Tibial artery (tissue), 4 donors: ENCODE measurements at places on chromosomes 5 and 9.

- no peaks in the 10 kb centered on the region for H3K4me1 ChIP-seq
- no peak for DNase-seq
- no peaks in the 10 kb centered on the region for H3K27me3 ChIP-seq
- no peak overlapping the region for H3K27ac ChIP-seq
Measured at GRCh38 chr5:132987531-132988408, 24.3 kb upstream of the AFF4 start.

DNA sequence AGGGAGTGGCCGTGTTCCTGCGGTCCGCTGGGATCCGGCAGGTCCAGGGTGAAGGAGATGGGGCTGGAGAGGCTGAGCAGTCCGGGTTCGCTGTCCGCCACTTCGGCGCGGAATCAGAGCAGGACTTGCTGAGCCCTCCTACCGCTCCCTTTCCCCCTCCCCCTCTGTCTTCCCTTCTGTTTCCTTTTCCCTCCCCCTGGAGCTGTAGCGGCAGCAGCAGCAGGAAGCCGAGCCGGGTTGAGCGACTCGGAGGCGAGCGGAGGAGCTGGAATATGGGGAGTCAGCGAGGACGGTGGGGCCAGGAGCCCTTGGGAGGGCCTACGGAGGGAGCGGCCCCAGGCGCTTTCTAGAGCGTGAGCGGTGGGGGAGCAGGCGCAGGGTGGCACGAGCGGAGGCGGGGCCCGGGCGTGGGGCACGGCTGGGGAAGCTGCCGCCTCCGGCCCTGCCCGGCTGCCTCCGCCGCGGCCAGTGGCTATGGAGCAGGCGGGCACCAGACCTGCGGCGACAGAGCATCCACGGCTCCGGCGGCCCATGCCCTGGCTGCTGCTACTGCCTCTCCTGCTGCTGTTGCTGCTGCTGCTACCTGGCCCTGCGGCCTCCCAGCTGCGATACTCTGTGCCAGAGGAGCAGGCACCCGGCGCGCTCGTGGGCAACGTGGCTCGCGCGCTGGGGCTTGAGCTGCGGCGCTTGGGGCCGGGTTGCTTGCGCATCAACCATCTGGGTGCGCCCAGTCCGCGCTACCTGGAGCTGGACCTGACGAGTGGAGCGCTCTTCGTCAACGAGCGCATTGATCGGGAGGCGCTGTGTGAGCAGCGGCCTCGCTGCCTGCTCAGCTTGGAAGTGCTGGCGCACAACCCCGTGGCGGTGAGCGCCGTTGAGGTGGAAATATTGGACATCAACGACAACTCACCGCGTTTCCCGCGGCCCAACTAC lies at the start of gene PCDHAC2:
Gene PCDHAC2 (plus strand): TSS at position 184 of the 933 bp plus-strand sequence. CDS start 291 bp downstream, at position 475.
- H3K4me1 ChIP-seq: no peaks in the 10 kb centered on the region
- H3K27me3 ChIP-seq: no peaks in the 10 kb centered on the region
- peak within 1 kb of the TSS; percentile 53 for H3K4me3 ChIP-seq
- no peaks in the 10 kb centered on the region for H3K36me3 ChIP-seq
- H3K27ac ChIP-seq: no peak within 1 kb of the TSS

- H3K27me3 ChIP-seq: no peaks in the 10 kb centered on the region
- no peak for DNase-seq
- no peaks in the 10 kb centered on the region for H3K4me1 ChIP-seq
- no peak overlapping the region for H3K27ac ChIP-seq
- H3K36me3 ChIP-seq: peaks cover 35% of the 10 kb centered on the region
- H3K4me3 ChIP-seq: no peak overlapping the region
Measured at GRCh38 chr5:113031104-113031503, 54.5 kb downstream of the DCP2 start.

GRCh38 chr5:122870219-122870856 lies 24.9 kb downstream of the SNX24 start:
- no peak for DNase-seq
- no peak overlapping the region for H3K4me3 ChIP-seq
- H3K36me3 ChIP-seq: no peaks in the 10 kb centered on the region
- H3K4me1 ChIP-seq: no peaks in the 10 kb centered on the region
- H3K27me3 ChIP-seq: no peaks in the 10 kb centered on the region
- H3K27ac ChIP-seq: no peak overlapping the region
